GM10248 (cell line): ENCODE measurements at places on chromosomes 1 and 21.

DNA sequence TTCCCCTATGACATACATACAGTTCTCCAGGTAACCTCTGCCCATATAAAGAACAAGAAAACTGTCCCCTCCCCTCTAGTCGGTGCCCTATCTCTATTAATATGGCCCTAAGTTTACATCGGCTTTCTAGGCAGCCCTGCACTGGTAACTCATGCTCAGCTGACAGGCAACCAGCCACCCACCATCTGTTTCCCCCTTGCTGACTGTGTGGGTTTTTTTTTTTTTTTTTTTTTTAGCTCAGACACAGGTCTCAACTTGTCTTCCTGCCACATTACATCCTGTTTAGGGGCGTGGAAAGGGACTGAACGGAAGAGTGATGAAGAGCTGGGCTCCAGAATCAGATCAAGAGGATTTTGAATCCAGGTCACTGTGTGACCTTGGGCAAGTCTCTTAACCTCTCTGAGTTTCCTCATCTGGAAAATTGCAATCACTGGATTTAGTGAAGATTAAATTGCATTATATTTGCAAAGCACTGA, 14.0 kb downstream of the LAPTM5 start:
- DNase-seq, result peak; percentile 81

DNA sequence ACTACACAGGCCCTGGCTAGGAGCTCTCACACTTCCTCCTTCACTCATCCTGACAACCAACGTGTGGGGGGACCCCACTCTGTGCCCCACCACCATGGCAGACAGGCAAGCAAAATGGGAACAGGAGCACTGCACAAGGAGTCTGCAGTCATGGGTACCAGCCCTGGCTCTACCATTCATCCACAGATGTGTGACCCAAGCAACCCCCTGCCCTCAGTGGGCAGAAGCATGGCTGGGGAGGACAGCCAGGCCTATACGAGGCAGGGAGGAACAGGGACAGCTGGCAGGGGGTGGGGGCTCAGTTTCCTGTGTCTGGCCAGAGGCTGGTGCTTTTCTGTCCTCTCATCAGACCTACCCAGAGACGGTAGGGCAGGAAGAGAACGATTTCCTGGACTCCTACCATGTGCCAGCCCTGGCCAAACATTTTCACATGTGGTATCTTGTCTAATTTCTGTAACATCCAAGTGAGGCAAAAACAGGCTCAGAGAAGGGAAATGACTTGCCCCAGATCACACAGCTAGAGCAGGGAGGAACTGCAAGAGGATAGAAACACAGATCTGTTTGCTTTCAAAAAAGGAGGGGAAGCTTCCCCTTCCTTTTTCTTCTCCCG, 178.0 kb downstream of the HIVEP3 start:
- DNase-seq, result no peak

- DNase-seq, result peak; percentile 13
Measured at GRCh38 chr1:90045853-90046563, 51.1 kb downstream of the ZNF326 start.

- DNase-seq, result no peak
Measured at GRCh38 chr1:10680487-10680886, 116.0 kb downstream of the CASZ1 start.

DNA sequence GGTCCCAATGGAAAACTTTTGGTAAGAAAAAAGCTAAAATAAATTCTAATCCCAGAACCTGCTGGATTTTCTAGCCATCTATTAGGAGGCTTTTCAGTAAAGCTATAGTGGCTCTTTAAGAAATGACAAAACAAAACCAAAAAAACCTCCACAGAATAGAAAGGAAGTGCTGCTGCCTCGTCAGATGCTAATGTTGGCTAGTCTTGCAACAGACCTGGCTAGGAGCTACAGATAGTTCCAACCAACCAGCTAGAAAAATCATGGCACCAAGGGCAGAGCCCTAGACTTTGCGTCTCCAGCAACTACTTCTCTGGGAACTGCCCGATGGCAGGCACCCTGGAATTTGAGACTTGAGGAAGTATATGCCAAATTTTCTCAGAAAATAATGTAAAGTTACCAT, 7.6 kb downstream of the CD101 start:
- no peak for DNase-seq

- DNase-seq, result no peak
Measured at GRCh38 chr1:94416901-94417727, 1.1 kb upstream of the ABCD3 start.

GRCh38 chr1:235821361-235821981, 45.2 kb downstream of the LYST start:
- DNase-seq, result no peak

DNA sequence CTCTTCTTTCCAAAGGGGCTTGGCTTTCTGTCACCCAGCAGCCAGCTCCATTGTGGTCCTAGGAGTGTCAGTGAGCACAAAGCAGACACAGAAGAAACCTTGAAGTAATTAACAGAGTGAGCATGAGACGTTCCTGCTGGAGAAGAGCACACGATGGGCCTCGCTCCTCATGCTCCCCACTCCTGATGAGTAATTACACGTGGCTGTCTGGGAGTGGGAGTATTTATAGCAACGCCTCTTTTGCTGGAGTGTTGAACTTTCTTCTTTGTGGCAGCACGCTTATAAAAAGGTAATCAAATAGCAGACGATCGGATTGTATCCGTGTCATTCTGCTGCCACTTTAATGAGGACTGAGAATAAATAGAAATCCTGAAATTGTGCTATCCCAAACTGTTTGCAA, 185.8 kb downstream of the CAMTA1 start:
- DNase-seq, result no peak
